ENCODE measurements at places on chromosomes 3 and 15.
A peak's percentile ranks its signal among the peaks of the same experiment; 100 is the strongest.

GRCh38 chr3:50242381-50242770 is 6.4 kb downstream of the GNAI2 start:
- no peak for DNase-seq

GRCh38 chr3:134792700-134793099 is 2.4 kb upstream of the EPHB1 start:
- DNase-seq = no peak

GRCh38 chr3:45690336-45691035 is 1.3 kb downstream of the SACM1L start:
- DNase-seq = no peak

DNA sequence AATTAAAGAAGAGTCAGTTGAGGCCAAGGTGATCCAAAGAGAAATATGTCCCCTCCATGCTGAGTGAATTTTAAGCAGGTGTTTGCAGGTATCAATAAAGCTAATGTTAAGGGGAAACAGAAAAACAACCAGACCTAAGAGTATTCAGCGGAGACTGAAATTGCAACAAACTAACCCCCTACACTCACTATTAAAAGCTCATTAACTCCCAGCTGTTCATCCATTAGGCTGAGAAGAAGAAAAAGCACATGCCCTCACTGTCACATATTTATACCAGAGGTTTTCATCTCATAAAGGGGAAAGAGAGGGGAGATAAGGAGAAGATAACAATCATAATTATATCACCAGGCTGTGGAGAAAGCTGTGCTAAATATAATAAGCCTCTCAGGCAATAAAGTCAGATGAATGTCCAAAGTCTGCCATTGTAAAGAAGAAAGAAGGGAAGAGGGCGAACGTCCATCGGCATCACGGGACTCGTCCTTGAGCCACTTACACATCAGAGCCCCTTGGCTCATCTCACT is 145.2 kb downstream of the TAFA4 start:
- DNase-seq = no peak

- peak; percentile 29 for DNase-seq
Observed at GRCh38 chr3:71581457-71582035, 2.0 kb downstream of the FOXP1 start.

- DNase-seq = no peak
Observed at GRCh38 chr15:86916671-86917360, 837.1 kb downstream of the AGBL1 start.

Data from activated CD4-positive, alpha-beta T cell treated with anti-CD3 and anti-CD28 coated beads, Interleukin-2, amount 50 U/mL, for 1 hour (primary cell).